GM18507 (cell line): ENCODE measurements at places on chromosomes 13 and 19.

DNA sequence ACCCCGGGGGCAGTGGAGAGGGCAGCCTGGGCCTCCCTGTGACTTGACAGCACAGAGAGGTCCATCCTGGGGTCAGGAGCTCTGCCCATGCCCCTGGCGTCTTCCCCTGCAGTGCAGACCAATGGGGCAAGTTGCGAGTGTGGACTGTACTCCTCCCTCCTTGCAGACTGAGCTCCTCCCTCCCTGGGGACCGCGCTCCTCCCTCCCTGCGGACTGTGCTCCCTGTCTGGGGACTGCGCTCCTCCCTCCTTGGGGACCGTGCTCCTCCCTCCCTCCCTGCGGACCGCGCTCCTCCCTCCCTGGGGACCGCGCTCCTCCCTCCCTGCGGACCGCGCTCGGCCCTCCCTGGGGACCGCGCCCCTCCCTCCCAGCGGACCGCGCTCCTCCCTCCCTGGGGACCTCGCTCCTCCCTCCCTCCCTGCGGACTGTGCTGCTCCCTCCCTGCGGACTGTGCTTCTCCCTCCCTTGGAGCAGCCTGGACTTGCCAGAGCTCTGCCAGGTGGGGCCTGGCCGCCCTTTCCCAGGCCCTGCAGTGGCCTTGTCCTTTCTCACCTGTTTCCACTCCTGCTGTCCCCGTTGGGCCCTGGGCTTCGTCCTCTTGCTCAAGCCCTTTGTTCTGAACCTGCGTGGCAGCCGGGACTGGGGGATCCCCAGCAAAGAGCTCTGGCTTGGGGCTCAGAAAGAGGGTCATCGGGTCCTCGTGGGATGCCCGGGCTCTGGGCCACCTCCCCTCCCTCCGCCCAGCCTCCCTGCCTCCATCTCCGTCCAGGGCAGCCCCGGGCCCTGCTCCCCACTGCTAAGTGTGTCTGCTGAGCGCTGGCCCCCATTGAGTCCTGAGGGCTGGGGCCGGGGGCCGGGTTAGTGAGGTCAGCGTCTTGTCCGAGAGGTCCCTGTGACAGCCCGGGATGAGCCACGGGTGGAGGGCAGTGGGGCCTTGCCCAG lies 6.8 kb downstream of the GAMT start:
- no peak for DNase-seq

- peak; percentile 99 for DNase-seq
Observed at GRCh38 chr19:797528-798414, 519 bp downstream of the PTBP1 start.

DNA sequence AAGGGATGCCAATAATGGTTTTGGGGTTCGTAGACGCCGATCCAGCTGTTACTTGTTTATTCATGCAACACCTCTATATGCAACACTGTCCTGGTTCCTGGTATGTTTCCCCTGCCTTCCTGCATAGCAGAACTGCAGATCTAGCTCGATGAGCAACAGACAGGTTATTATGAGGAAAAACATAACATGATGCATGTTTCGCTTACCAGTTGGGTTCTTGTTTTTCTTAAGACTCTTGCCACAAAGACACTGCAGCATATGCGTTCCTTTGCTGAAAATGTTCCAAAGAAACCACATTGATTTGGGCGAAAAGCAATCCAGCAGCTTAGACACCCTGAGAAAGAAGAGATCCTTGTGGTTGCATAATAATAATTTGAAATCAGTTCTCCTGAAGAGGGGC lies 583 bp downstream of the FGF14 start:
- DNase-seq = no peak

DNA sequence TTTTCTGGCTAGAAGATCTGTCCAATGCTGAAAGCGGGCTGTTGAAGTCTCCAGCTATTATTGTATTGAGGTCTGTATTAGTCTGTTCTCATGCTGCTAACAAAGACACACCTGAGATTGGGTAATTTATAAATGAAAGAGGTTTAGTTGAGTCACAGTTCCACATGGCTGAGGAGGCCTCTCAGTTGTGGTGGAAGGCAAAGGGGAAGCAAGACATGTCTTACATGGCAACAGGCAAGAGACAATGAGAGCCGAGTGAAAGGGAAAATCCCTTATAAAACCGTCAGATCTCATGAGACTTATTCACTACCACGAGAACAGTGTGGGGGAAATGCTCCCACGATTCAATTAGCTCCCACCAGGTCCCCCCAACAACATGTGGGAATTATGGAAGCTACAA lies 980.4 kb downstream of the SLITRK5 start:
- no peak for DNase-seq

- DNase-seq = no peak
Observed at GRCh38 chr13:24606486-24607170, 73.6 kb upstream of the ATP12A start.

DNA sequence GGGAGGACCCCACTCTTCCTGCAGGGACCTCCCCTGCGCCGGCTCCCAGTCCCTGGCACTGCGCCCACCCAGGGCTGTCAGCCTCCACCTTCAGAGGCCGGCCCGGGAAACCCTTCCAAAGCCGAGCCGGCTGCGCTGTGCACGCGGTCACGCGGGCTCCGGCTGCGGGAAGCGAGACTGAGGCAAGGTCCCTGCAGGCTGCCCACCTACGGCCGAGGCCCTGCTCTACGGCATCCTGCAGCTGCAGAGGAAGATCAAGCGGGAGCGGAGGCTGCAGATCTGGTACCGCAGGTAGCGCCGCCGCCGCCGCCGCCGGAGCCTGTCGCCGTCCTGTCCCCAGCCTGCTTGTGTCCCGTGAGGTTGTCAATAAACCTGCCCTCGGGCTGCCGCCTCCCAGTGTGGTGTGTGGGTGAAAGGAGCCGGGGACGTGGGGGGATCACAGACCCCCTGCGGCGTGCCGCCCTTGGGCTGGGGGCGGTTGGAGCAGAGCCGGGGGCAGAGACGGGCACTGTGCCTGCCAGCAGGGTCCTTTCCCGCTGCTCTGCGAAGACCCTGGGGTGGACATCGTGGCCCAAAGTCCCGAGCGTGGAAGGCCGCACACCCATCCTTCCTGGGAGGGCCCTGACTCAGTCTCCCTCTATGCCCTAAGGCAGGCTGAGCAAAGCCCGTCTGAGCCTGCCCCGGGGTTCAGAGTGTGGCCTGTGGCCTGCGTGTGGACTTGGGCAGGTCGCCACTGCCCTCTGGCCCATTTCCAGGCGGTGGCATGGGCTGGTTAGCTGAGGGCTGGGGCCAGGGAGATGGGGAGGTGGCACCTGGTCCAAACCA lies 5.9 kb downstream of the GAMT start:
- no peak for DNase-seq

DNA sequence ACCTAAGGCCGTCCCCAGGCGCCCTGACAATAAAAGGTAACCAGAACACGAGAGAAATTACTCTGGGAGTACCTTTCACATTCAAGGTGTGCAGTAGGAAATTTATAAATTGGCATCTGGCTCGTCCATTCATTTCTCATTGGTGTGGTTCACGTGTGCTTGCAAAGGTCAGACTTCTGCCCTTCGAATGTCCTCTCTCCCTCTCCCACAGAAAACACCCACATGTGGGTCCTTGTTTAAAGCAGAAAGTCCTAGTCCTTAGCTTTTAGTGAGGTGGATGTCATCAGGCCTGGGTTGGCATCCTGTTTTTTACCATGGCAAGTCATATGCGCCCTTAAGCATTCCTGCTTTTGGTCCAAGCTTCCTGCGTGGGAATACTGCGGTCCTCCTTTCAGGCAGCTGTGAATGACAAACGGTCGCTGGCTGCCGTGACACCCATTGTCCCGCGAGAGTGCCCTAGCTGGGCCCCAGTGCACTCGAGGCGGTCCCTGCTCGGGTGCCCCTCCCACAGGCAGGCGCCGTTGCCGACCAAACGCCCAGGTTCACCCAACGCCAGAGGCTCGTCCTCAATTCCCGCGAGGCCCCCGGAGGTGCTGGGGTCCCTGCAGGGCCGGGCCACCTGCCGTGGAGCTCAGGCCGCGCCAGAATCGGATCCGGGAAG lies at the start of gene NUDT19:
Gene NUDT19 (plus strand): TSS at position 531 of the 661 bp plus-strand sequence. CDS start 140 bp downstream, outside the sequence.
- DNase-seq = peak; percentile 75

DNA sequence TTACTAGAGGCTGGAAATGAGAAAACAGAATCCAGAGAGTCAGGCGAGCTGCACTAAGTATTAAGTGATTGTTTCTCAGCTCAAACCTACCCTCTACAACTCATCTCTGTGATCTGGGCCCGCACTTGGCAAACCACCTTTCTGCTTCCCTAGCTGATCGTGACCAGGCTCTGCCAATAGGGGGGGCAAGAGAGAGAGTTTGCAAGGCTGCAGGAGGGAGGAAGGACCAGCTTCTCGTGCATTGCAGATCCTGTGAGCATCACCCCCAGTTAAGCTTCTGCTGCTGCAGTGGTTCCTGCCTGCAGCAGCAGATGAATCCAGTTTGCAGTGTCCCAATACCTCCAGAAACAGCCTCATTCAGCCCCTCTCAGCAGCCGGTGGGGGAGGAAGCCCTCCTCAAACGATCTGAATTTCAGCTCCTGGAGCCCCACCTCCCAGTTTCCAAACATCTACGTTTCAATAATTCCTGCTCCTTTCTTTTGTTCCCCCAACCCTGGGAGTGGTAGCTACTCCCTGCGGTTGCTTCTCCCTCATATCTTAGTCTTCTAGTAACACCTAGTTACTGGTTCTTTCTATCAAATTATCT lies 20.0 kb downstream of the XRCC1 start:
- peak; percentile 49 for DNase-seq

DNA sequence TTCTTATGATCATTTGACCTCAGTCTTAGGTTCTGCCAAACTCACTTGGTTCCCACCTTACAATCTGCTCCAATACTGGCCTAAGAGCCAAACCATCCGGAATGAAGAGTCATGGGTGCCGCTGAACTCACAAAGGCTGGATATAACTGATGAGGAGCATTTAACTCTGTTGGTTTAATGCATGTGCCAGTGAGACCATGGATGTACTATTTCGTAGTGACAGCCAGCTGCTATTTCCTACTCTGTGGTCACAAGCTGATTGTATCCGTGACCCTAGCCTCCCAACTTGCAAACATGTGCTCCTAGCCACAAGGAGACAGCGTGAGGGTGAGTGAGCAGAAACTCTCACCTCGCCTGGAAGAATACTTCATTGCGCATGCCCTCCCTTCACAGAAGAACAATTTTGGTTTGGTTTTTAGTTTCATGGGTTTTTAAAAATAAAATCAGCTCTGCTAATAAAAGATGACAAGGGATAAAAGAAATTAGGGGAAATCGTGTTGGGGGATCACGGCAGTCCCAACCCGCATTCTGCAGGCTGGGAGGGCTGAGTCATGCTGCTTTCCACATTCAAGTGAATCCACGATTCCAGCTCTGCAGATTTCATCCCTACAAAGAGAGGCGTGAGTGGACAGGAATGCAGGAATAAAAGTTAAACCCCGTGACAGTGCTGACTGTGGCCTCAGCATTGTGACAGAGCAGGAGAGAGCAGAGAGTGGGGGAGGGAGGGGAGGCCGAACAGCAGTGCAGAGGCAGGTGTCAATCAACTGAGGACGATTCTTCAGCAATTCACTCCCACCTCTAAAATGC lies 66.8 kb upstream of the RAP2A start:
- DNase-seq = no peak

DNA sequence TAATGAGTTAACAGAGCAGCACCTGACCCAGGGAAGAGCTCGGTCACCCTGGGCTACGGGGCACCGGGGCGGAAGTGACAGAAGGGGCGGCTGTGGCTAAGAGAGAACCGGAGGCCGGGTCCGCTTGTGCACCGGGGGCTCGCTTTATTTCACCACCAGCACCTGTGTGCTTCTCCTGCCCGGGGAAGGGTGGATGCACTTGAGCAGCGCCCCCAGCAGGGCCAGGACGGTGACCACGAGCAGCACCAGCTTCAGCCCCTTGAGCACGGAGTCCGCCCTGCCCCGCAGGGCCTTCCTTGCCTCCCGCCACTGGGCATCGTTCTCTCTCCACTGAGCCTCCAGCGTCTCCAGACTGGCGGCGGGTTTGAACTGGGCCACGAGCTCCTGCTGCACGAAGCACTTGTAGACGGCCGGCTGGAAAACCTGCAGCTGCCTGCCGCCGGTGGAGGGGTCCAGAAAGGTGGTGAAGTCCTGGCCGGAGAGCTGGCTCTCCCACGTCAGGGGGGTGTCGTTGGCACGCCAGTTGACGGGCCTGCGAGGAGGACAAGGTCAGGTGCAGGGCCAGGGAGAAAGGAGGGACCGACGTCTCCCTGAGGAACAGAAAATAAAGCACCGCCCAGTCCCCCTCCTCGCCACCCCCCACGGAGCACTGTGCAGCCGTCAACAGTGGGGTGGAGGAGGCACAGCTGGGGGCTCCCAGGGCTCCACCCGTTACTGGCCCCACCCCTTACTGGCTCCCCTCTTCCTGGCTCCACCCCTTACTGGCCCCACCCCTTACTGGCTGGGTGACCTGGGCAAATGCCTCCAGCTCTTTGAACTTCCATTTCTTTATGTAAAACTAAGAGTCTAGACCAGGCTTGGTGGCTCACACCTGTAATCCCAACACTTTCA lies 3.6 kb downstream of the FAM187B start:
- DNase-seq = no peak

DNA sequence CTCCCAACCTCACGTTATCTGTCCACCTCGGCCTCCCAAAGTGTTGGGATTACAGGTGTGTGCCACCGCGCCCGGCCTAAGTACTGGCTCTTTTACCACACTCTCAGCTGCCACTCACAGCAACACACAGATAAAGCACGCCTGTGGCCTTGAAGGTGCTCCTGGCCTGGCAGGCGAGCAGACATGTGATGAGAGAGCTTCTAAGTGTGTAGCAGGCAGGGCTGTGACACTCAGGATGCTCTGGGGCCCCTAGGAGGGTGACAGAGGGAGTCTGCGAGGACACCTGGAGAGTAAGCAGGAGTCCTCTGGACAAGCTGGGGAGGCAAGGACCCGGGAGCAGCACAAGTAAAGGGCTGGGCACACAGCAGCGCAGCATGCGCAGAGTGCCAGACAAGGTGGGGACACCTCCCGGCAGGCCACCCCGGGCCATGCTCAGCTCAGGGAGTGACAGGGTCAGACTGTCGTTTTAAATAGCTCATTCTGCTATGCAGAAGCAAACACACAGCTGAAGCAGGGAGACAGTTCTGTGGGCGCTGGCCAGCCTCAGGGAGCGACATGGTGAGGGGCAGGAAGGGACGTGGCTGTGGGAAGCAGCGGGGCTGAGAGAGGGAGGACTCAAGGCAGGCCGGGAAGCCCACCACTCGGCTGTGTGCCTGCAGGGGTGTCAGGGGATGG lies 26.5 kb downstream of the MED26 start:
- no peak for DNase-seq

- no peak for DNase-seq
Observed at GRCh38 chr13:35927567-35928021, 203.6 kb downstream of the DCLK1 start.

- no peak for DNase-seq
Observed at GRCh38 chr13:43669964-43670363, 116.8 kb downstream of the ENOX1 start.

GRCh38 chr13:104979281-104980030 lies 1556.0 kb downstream of the EFNB2 start:
- DNase-seq = no peak

- no peak for DNase-seq
Observed at GRCh38 chr19:35461060-35461459, 13.0 kb downstream of the FFAR2 start.

- no peak for DNase-seq
Observed at GRCh38 chr13:24264976-24265375, 44.4 kb upstream of the C1QTNF9 start.

DNA sequence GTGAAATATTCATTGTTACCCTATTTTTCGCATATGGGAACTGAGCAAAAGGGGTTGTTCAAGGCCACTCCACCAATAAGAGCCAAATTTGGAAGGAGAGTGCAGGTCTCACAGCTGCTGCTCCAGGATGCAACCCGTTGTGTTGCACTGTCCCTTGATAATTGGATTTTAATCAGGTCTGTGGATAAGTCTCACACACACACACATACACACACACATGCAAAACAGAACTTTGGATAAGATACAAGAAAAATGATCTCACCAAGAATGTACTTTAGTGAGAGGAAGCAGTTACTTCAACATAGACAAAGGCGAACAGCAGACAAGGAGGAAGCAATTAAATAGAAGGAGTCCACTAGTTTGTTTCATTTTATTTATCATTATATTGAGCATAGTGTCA lies 127.3 kb upstream of the EDNRB start:
- DNase-seq = no peak
